ENCODE measurements at places on chromosomes 2 and 18.

DNA sequence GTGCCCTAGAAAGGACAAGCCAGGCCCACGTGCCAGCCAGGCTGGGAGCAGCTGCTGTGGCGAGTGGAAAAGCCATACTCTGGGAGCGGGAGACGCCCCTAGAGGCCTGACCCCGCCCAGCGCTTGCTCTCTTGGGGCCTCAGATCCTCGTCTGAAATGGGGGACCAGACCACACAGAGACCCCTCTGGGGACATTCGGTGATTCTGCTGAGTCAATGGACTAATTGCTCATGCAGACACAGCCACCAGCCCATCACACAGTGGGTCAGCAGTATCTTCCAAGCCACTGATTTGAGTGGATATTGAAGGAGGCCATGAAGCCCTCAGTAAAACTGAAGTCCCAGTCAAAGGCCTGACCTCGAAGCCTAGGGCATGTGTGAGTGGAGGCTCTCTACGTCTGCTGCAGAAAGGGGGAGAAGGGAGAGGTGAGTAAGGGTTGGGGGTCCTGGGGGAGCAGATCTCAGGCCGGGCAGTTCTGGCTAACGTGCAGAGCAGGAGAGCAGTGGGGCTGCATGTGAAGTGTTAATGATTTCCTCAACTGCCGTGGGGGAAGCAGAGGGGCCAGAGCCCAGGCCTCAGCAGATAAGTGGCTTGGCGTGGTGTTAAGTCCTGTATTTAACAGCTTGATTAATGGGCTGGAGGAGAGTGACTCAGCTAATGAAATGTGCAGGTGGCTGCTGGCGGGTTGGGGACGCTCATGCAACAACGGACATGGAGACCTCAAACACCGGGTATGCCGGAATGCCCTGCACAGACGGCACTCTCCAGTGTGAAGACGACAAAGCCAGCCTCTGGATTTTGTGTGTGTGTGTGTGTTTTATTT lies 104.4 kb upstream of the TWIST2 start:
- no peaks in the 10 kb centered on the region for H3K4me1 ChIP-seq
- no peaks in the 10 kb centered on the region for H3K36me3 ChIP-seq
- no peak overlapping the region for H3K4me3 ChIP-seq

GRCh38 chr2:112607680-112608438 lies 23.4 kb downstream of the CHCHD5 start:
- H3K4me1 ChIP-seq = peaks cover 7% of the 10 kb centered on the region
- no peaks in the 10 kb centered on the region for H3K27me3 ChIP-seq
- H3K4me3 ChIP-seq = no peak overlapping the region
- DNase-seq = no peak

- H3K4me3 ChIP-seq = no peak overlapping the region
- DNase-seq = no peak
- H3K27ac ChIP-seq = no peak overlapping the region
- H3K27me3 ChIP-seq = no peaks in the 10 kb centered on the region
- H3K36me3 ChIP-seq = no peaks in the 10 kb centered on the region
These were observed 145.1 kb downstream of the KCNE4 start for GRCh38 chr2:223197046-223197445.

DNA sequence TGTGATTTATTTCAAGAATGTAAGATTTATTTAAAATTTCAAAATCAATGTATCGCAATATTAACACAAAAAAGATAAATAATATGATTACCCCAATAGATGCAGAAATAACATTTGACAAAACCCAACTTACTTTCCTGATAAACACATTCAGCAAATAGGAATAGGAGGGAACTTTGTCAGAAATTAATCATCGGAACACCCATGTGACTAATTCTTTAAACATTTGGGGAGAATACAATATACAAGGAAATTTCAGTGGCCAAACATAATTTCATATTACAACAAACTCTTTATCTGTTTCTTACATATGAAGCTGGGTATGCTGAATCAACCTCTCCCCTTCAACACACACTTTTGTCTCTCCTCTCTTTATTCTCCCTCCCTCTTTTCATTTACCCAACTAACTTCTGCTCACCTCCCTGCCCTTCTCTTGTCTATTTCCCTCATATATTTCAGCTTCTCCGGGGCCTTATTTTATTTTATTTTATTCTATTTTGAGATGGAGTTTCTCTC lies 309.6 kb upstream of the CNTNAP5 start:
- H3K27ac ChIP-seq = no peak overlapping the region
- H3K4me3 ChIP-seq = no peak overlapping the region

- DNase-seq = no peak
- H3K27ac ChIP-seq = no peak overlapping the region
- H3K4me3 ChIP-seq = no peak overlapping the region
- no peaks in the 10 kb centered on the region for H3K27me3 ChIP-seq
- no peaks in the 10 kb centered on the region for H3K36me3 ChIP-seq
These were observed 22.2 kb downstream of the MBP start for GRCh38 chr18:77110400-77110799.

DNA sequence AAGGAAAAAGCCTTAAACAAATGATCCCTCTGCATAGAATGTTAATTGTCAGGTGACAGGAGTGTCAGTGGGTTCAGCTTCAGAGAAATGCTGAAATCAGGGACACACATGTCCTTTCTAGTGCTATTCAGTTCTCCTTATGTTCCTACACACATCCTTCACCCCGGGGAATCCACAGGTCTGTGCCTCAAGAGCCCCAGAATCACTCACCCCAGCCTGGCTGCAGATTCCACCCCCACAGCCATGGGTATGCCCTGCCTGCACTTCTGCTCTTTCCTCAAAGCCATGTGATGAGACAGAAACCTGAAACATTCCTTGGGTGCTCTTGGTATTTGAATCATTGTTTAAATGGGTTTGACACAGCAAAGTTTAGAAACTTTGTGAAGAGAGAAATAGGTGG lies 27.4 kb upstream of the FZD7 start:
- no peak overlapping the region for H3K27ac ChIP-seq
- no peaks in the 10 kb centered on the region for H3K27me3 ChIP-seq
- no peaks in the 10 kb centered on the region for H3K4me1 ChIP-seq
- no peak for DNase-seq
- H3K36me3 ChIP-seq = no peaks in the 10 kb centered on the region

- DNase-seq = no peak
- H3K27me3 ChIP-seq = no peaks in the 10 kb centered on the region
- no peak overlapping the region for H3K27ac ChIP-seq
- H3K4me3 ChIP-seq = no peak overlapping the region
- H3K4me1 ChIP-seq = no peaks in the 10 kb centered on the region
- no peaks in the 10 kb centered on the region for H3K36me3 ChIP-seq
These were observed 32.0 kb upstream of the GPR39 start for GRCh38 chr2:132384491-132385151.

GRCh38 chr18:35888329-35888728 lies 84.2 kb upstream of the RMP24 start:
- no peaks in the 10 kb centered on the region for H3K27me3 ChIP-seq
- no peak overlapping the region for H3K4me3 ChIP-seq
- no peaks in the 10 kb centered on the region for H3K4me1 ChIP-seq
- H3K36me3 ChIP-seq = no peaks in the 10 kb centered on the region

DNA sequence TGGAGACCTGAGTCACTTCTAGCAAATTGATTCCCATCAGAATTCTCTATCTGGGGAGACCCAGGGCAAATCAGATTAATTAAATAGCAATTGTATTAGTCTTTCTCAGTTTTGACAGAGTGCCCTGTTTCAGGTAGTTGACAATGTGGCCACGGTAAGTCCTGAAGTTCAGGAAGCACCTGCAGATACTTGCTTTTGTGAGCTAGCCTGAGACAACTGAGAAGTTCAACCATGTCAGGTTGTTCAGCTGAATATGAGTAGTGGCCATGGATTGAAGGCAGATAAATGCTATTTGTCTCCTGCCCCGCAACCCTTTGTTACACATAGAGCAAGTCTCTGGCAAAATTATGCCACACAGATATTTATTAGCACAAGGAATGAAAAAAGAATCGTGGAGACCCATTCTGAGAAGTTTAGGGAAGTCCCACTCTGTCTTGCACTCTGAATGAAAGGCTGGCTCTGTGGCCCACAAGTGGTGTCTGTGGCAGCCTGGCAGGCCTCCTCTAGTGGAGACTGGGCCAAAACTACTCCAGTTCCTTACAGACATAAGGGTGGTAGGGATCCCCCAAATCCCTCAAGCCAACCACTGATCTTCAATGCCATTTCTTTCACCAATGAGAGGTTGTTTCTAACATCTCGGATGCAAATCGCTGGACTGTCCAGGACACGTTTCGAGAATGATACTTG lies 61.3 kb downstream of the POU3F3 start:
- H3K27ac ChIP-seq = no peak overlapping the region
- no peak for DNase-seq

DNA sequence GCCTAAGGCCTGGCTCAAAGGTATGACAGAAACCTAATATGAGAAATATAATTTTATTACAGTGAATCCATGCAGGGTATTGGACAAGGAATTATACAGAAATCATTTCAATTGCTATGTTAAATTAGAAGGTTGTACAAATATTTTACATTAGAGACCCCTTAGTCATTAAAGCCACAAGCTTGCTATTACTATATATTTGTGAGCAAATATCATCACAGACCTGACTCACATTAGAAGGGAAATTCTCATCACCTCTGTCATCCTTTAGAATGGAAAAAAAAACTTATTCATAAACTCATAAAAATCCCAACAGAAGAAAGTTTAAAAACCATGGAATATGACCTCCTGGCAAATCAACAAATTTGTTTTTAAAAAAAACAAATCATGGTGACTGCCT lies 277.9 kb downstream of the DCC start:
- H3K36me3 ChIP-seq = no peaks in the 10 kb centered on the region
- no peaks in the 10 kb centered on the region for H3K4me1 ChIP-seq
- no peaks in the 10 kb centered on the region for H3K27me3 ChIP-seq
- H3K4me3 ChIP-seq = no peak overlapping the region
- DNase-seq = no peak
- H3K27ac ChIP-seq = no peak overlapping the region

- no peaks in the 10 kb centered on the region for H3K27me3 ChIP-seq
- no peak for DNase-seq
- H3K36me3 ChIP-seq = no peaks in the 10 kb centered on the region
These were observed 317.8 kb downstream of the EPHA4 start for GRCh38 chr2:221254299-221254698.

- no peak overlapping the region for H3K4me3 ChIP-seq
- H3K27me3 ChIP-seq = no peaks in the 10 kb centered on the region
- no peak overlapping the region for H3K27ac ChIP-seq
- no peak for DNase-seq
- no peaks in the 10 kb centered on the region for H3K4me1 ChIP-seq
- H3K36me3 ChIP-seq = no peaks in the 10 kb centered on the region
These were observed 75.4 kb downstream of the CSRNP3 start for GRCh38 chr2:165544897-165545296.

GRCh38 chr2:223856021-223856420 lies 18.6 kb upstream of the AP1S3 start:
- H3K36me3 ChIP-seq = no peaks in the 10 kb centered on the region
- H3K4me3 ChIP-seq = no peak overlapping the region
- no peak overlapping the region for H3K27ac ChIP-seq
- no peak for DNase-seq
- peaks cover 17% of the 10 kb centered on the region for H3K4me1 ChIP-seq

GRCh38 chr2:155377266-155377680 lies 678.8 kb downstream of the KCNJ3 start:
- no peak overlapping the region for H3K27ac ChIP-seq
- no peak for DNase-seq
- no peaks in the 10 kb centered on the region for H3K36me3 ChIP-seq
- no peaks in the 10 kb centered on the region for H3K4me1 ChIP-seq

DNA sequence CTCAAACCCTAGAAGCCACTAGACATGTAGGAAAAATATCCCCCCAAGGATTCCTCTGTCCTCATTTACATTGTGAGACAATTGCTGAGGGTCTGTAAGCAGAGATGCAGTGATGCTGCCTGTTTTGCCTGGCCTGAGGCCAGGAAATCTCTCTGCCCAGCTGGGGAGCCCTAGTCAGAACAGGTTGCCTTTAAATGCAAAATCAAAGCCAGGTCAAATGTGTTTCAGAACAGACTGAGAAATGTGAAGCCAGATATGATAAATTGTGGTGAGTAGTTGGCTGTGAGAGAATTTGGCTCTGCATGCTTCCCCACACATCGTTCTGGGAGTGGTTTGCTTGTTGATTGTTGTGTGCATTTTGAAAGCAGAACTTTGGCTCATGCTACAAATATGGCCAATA lies 38.4 kb upstream of the NXPH2 start:
- H3K4me3 ChIP-seq = no peak overlapping the region
- no peaks in the 10 kb centered on the region for H3K4me1 ChIP-seq
- no peak for DNase-seq
- no peak overlapping the region for H3K27ac ChIP-seq

DNA sequence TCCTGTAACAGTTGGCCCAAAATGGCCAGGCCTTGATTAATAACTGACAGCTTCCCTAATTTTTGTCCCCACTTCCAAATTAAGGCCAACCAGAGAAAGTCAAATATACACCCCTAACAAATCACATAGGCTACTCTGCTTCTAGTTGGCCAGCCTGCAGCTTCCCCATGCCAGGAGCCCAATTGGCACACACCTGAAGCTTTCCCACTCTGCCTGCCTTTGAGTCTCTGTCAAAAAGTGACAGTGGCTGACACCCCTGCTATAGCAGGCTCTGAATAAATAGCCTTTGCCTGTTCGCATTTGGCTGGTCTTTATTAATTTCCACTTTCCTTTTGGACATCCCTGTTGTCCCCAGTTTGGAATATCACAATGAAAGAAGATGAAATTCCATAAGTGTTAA lies 256.6 kb upstream of the NCKAP5 start:
- H3K4me1 ChIP-seq = no peaks in the 10 kb centered on the region
- DNase-seq = no peak
- no peaks in the 10 kb centered on the region for H3K36me3 ChIP-seq
- no peak overlapping the region for H3K27ac ChIP-seq
